IPS DF 6.9 (cell line): ENCODE measurements at places on chromosomes 2 and 18.

DNA sequence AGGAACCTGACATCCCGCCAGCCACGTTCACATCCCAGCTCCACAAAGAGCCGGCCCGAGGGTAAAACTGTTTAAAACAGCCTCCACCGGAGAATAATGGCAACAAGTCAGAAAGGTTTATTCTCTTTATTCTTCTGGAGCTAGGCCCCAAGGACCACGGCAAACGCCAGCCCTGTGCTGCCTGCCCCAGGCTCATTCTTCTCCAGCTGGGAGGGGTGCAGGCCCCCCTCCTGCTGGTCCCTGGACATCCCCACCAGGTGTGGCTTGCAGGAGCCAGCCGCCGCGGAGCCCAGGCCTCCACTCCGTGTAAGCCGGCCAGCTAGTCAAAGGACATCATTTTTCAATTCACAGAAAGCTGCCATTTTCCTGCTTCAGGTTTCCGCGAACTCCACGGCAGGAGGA is 65.8 kb upstream of the SALL3 start:
- no peak for DNase-seq

GRCh38 chr18:44589693-44590355 is 90.9 kb upstream of the SETBP1 start:
- no peak for DNase-seq

DNA sequence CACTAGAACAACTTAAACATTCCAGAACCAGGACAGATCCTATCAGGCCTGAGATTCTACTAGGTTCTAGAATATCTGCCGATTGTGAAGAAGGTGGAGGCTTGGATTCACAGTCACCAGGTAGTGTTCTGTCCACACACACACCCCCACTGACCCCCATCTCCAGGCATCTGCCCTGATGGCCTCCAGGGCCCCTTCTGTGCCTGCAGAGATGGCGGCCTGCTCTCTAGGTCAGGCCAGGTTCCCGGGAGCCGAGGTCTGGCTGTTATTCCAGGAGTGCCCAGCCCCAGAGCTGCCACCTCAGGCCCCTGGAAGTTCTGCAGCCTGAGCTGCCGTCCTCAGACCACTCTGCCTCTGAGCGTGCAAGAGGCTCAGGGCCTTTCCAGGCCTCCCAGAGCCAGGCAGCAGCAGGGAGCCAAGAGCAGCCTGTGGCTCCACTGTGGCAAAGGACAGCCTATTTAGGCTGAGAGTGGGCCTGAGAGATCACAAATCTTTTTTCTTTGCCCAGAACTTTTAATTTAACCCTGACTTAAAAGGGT is 96.2 kb upstream of the ASAP2 start:
- DNase-seq: no peak

DNA sequence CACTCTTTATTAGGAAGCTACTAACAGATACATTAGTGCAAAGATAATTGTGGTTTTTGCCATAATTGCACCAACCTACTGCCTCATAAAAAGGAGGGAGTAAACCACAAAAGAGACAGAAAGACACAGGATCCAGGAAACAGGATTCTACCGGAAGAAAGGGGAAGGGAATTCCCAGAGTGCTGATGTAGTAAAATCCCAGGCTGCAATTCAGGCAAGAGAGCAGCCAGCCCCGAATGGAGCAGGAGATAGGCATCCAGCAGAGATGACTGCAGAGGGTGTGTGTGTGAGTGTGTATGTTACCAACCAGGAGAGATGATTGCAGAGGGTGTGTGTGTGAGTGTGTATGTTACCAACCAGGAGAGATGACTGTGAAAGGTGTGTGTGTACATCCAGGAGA is 84.4 kb downstream of the KCNS3 start:
- DNase-seq: no peak

GRCh38 chr18:902229-902628 is 2.4 kb upstream of the ADCYAP1 start:
- DNase-seq: no peak

DNA sequence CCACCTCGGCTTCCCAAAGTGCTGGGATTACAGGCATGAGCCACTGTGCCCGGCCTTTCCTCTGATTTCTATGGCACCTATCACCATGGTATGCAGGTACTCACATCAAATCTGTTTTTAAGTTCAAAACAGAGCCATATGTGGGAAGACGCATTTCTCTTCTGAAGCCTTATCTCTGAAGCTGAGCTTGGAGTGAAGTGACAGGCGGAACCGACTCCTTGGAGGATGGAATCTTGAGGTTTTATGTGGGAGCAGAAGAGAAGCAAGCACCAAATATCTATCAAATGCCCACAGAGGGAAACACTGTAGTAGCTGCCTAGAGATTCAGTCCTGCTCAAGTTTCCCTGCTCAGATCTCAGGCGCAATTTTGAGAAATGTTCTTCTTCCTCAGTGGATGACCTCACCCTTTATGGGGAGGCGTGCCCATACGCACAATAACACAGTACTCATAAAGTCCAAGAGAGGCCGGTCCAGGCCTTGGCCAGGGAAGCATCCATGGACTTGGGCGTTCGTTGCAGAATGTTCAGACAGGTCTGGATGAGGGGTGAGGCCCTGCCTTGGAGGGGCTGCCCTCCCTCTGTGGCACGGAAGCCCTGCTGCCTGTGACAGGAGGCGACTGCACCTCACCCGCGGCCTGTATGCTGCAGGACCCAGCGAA is 67.9 kb downstream of the HNRNPLL start:
- no peak for DNase-seq

GRCh38 chr2:38517284-38517683 is 85.4 kb downstream of the HNRNPLL start:
- DNase-seq: no peak
